ENCODE measurements at places on chromosomes 3 and 15.

DNA sequence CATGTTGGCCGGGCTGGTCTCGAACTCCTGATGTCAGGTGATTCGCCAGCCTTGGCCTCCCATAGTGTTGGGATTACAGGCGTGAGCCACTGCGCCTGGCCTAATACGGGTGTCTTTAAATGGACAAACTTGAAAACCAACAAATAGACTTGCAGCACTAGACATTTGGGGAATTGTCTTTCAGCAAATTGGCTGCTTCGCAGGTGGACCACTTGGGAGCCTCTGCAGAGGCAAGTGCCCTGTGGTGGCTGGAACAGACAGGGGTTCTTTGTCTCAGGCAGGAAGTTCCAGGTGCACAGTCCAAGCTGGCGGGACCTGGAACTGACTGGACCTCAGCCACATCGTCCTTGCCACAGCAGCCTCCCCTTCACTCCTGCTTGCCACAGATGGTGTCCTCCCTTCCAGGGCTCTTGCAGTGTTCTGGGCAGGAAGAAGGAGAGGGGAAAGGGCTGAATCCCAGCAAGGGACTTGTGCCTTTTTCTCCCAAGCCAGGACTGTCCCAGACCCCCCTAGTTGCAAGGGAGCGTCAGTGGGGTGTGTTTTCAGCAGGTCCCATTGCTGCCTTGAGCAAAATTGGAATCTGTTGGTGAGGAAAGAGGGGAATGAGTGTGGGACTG is 94.3 kb downstream of the TBC1D2B start:
- no peak for DNase-seq

DNA sequence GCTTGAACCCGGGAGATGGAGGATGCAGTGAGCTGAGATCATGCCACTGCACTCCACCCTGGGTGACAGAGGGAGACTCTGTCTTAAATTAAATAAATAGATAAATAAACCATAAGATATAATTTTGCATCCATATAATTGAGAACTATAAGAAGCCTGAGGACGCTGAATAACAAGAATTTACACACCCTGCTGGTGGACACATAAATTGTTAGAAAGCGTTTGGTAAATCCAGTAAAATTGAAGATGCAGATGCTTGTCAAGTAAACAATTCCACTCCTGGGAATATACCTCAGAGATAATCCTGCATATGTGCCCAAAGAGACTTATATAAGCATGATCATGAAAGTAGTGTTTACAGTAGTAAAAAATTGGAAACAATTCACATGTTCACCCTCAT is 41.7 kb downstream of the TTC23 start:
- DNase-seq, result no peak

DNA sequence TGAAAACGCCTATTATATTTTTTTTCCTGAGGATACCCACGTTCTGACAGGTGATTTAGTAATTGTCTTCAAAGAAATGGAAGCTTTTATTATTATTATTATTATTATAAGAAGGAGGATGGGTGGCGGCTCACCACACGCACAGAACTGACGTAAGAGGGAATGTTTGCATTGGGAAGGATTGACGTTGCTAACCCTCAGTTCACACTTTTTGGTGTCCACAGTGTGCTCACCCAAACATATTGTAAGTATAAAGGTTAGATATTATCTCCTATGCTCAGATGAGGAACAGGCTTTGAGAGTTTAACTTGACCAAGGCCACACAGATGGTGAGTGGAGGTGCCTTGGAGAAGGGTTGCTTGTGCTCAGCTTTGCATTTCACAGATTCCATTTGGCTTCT is 533.5 kb upstream of the TBL1XR1 start:
- DNase-seq, result no peak

GRCh38 chr3:133943639-133944141 is 48.0 kb upstream of the RAB6B start:
- no peak for DNase-seq

GRCh38 chr3:89606151-89606550 is 498.7 kb downstream of the EPHA3 start:
- DNase-seq, result no peak

GRCh38 chr15:37931868-37932267 is 2.6 kb upstream of the TMCO5A start:
- DNase-seq, result no peak

- no peak for DNase-seq
Observed at GRCh38 chr3:37622999-37623883, 238.4 kb upstream of the CTDSPL start.

Measured in GM23338 (cell line).